Stimulated activated CD4-positive, alpha-beta T cell treated with anti-CD3 and anti-CD28 coated beads, Interleukin-4, amount 100 ng/mL, for 24 hours (primary cell): ENCODE measurements at places on chromosomes 2 and 18.
A peak's percentile ranks its signal among the peaks of the same experiment; 100 is the strongest.

- DNase-seq: no peak
Measured at GRCh38 chr2:128626760-128627511, 308.3 kb upstream of the HS6ST1 start.

GRCh38 chr2:8578335-8579244 is 103.3 kb upstream of the ID2 start:
- DNase-seq: no peak

GRCh38 chr18:63237881-63238692 is 81.5 kb downstream of the BCL2 start:
- no peak for DNase-seq

GRCh38 chr2:145091967-145092366 is 572.0 kb upstream of the ZEB2 start:
- DNase-seq: no peak

DNA sequence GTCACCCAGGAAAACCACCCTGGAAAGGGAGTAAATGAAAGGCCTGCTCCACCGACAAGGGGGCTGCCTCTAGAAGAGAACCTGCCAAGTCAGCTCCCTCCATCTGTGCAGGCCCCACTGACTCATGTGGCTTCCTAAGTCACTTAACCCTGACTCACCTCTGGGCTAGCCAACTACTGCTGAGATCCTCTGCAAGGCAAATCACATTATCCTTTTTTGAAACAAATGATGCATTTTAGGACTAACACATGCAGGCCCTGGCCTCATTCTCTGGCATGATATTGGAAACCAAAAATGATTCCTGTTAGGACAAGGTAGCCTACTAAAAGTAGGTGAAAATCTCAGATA is 474.6 kb downstream of the EPHA4 start:
- DNase-seq: no peak

DNA sequence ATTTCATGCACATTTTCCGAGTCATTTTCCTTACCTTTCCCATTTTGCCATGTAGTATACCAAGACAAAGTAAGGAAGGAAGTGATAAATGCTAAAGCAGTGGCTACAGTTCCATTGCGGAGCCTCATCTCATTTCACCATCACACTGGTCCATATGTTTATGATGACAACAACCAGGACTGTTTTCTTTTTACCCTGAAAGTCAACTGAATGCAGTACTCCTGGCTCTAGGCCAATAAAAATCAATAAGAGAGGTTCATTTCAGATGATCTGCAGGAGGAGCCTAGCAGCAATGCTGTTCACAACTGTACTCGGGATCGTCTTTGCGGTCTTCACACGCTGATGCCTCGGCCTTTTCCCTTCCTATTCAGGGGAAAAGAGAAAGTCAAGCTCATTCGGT is 4.7 kb downstream of the MGAT4A start:
- DNase-seq: no peak

- DNase-seq: no peak
Measured at GRCh38 chr2:83585250-83585649, 873.8 kb downstream of the SUCLG1 start.

DNA sequence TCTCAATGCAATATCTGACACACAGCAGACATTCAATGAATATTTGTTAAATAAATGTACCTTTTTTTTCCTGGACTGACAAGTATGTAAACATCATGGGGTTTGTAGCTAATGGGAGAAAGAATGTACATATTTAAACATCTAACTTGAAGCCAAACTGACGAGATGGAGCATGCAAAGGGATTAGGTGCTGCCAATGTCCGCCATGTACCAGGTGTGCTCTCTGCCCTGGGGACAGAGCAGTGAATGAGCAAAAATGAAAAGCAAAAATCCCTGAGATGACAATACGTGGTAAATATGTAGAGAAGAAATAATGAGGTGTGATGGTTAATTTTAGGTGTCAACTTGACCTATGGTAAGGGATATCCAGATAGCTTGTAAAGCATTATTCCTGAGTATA is 247.4 kb upstream of the CELF4 start:
- no peak for DNase-seq

- no peak for DNase-seq
Measured at GRCh38 chr2:160375037-160375436, 118.6 kb downstream of the RBMS1 start.

DNA sequence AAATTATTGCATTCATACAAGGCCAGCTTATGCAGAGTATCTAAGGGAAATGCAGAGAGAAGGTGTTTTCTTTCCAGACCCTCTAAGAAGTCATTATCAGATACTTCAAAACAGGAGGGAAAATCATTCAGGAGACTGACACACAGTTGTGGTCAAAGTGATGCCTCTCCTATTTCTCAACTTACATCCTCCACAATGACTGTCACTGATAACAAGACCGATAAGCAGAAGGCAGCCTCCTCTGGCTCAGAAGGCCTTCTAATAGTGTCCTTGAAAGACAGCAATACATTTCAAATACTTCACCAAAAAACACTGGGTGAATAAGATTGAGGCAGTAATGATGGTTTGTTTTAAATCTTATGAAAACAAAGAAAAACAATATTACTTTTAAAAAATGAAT is 199.7 kb downstream of the PIEZO2 start:
- no peak for DNase-seq

DNA sequence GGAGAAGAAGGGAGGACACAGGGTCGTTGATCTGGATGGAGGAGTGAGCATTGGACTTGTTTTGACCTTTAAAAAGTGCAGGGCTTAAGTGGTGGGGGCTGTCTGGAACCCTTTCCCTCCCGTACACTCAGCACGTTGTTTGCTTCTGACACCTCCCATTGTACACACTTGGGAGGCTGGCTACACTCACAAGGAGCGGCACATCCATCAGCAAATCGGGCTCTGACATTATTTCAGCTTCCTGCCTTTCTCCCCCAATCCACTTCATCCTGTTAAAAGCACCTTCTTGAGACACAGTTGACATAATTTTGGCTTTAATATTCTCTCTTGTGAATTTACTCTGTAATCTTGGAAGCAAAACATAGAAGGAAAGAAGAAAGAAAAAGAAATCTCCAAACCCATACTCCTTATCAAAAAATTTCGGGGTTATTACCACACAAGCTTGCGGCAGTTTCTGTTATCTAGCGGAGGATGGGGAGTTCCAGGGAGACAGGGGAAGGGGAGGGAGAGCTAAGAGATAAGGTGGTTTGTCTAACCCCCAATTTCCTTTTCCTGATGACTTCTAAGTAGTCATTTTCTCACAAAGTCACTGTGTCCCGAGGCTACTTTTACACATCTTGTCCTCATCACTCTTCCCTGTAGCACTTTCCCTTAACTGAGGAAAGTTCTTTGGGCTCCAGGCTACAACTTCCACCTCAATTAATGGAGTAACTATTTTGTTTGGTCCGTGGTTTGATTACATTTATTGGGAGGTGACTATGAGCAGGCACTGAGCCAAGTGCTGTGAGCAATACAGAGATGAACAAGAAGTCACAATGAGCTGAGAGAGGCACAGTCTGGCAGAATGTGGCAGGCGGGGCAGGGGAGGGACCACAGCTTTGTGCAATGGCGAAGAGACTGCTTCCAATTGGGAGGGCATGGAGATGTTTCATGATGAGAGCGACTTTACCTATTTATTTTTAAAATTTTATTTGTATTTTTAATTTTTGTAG is 240.1 kb upstream of the MEX3C start:
- no peak for DNase-seq

DNA sequence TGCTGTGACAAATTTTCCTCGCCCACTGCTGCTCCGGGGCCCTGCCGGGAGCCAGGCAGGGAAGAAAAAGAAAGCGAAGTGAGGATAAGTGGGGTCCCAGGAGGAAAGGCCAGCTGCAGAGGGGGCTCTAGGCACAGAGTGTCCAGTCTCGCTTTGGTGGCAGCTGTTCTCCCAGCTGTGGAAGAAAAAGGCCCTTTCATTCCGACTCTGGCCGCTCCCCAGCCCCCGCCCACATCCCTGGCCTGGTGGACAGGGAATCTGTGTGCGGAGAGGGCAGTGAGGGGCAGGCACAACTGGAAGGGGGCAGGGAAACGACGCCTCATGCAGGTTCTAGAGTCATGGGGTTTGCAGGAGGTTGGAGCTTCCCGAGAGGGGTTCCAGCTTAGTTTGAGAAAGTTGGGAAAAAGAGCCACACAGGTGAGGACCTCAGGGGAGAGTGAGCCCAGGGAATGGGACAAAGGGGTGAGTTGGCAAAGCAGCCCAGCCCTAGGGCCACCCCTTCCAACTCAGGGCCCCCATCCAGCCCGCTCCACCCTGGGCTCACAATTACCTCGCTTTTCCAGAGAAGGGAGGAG is 1.8 kb downstream of the RTKN start:
- DNase-seq: no peak

DNA sequence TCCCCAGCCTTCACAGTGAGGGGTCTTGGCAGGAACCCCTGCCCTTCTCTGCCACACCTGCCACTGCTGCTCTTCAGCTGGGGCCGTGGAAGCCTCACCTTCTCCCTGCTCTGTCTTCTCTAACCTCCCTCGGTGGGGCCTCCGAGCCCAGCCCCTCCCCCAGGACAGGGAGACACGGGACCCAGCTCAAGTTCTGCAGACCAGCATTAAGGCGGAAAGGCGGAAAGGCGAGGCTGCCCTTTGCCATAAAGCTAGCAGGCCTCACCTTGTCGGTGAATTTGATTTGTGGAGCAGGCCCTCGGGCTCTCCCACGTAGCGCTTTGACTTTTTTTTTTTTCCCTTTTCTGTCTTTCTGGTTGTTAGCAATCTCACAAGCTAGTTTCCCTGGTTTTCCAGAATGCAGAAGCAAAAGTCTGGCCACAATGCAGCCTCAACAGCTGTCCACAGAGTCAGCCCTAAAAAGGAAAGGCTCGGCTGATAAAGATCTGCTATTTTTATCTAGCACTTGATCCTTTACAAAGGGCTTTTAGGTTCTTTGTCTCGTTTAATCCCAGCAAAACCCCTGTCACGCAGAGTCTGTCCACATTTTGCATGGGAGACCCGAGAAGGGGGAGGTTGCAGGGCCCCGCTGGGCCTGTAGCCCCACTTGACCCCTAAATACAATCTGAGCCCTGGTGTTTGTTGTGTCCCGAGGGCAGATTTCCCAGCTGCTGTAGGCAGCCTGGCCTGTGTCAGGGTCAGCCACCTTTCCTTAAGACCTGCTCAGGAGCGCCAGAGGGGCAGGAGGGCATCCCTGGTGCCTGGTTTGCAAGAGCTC is 6.0 kb downstream of the ITM2C start:
- DNase-seq: no peak

DNA sequence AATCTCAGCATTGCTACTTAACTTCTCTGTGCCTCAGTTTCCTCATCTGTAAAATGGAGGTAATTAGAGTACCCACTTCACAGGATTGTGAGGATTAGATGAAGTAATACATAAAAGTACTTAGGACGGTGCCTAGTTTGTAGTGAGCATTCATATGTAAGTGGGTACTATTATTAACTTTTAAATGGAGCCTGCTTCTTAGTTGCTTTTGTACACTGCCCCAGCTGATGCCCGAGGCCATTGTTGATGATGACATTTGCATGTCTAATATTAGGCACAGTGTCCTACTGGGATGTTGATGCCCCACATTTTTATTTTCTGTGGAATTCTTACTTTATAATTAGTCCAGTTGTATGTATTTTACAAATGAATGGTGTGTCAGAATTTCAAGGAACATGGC is 79.7 kb upstream of the STON1 start:
- DNase-seq: no peak

DNA sequence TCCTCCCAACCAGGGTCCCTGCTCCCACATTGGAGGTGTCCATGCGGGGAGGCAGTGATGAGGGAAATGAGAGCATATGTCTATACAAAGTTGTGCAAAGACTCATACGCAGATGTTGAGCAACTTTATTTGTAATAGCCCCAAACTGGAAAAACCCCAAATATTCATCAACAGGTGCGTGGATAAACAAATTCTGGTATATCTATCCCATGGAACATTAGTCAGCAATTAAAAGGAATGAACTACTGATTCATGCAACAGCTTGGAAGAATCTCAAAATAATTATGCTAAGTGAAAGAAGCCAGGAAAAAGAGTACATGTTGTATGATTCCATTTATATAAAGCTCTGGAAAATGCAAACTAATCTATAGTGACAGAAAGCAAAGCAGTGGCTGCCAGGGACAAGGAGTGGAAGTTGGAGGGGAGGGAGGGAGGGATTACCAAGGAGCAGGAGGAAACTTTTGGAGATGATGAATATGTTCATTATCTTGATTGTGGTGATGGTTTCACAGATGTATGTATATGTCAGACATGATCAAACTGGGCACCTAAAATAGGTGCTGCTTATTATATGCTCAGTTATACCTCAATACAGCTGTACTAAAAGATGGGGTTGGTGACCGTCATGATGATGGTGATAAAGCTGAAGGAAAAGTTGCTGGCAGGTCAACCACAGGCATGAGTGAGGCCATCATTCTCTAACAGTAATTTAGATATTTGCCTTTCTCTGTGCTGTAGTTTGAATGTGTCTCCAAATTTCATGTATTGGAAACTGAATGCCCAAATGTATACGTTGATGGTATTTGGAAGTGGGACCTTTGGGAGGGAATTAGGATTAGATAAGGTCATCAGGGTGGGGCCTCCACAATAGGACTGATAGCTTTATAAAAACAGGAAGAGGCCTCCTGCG is 270.9 kb downstream of the CYP26B1 start:
- DNase-seq: no peak

DNA sequence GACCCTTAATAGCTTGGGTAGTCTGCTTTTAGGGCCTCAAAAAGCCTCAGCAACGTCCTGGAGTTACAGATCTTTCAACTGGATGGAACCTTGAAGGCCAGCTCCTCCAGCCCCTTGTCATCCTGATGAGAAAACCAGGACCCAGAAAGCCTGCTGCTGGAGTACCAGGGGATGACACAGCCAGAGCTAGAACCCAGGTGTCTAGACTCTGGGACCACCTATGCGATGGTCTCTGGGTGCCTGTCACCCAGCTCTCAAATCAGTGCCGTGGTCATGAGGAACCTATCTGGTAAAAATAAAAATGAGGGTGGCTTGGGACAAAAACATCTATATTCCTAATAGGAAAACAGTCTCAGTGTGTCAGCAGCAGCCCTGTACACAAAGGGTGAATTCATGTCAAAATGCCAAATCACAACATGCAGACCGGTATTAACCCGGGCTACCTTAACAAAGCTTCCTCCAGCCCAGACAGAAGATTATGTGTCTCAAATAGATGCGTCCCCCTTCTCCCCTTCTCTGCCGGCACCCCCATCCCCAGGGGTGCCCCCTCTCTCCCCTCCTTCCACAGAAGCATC is 28.5 kb downstream of the SMAD7 start:
- no peak for DNase-seq

- no peak for DNase-seq
Measured at GRCh38 chr2:40886100-40886499, 434.2 kb upstream of the SLC8A1 start.

- DNase-seq: peak; percentile 51
Measured at GRCh38 chr18:49898421-49898820, 85.1 kb upstream of the ACAA2 start.

- DNase-seq: no peak
Measured at GRCh38 chr2:112006076-112006410, 49.0 kb upstream of the TMEM87B start.

- no peak for DNase-seq
Measured at GRCh38 chr18:41227993-41228392, 727.0 kb upstream of the PIK3C3 start.

GRCh38 chr2:223787358-223787757 is 50.0 kb downstream of the AP1S3 start:
- DNase-seq: no peak

- no peak for DNase-seq
Measured at GRCh38 chr18:42480441-42480840, 525.4 kb downstream of the PIK3C3 start.

GRCh38 chr2:3108710-3109702 is 268.6 kb downstream of the EIPR1 start:
- no peak for DNase-seq

- DNase-seq: peak; percentile 58
Measured at GRCh38 chr2:230614913-230615332, 97.7 kb upstream of the CAB39 start.

- DNase-seq: no peak
Measured at GRCh38 chr2:159497256-159497655, 119.1 kb downstream of the BAZ2B start.
